ENCODE measurements at places on chromosomes 5 and 9.
A peak's percentile ranks its signal among the peaks of the same experiment; 100 is the strongest.

DNA sequence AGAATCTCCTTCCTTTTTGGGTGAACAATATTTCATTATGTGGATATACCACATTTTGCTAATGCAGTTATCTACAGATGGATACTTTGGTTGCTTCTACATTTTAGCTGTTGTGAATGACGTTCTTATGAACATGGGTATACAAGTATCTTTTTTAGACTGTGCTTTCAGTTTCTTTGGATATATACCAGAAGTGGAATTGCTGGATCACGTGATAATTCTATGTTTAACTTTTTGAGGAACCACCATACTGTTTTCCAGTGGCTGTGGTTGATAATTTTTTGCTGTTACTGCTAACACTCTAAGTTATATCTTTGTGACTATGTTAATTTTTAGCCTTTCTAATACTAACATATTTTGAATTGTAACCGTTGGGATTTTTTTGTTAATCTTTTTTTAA is 12.5 kb downstream of the WDR70 start:
- DNase-seq, result no peak

GRCh38 chr9:80811656-80812055 is 877.7 kb downstream of the TLE1 start:
- DNase-seq, result no peak

DNA sequence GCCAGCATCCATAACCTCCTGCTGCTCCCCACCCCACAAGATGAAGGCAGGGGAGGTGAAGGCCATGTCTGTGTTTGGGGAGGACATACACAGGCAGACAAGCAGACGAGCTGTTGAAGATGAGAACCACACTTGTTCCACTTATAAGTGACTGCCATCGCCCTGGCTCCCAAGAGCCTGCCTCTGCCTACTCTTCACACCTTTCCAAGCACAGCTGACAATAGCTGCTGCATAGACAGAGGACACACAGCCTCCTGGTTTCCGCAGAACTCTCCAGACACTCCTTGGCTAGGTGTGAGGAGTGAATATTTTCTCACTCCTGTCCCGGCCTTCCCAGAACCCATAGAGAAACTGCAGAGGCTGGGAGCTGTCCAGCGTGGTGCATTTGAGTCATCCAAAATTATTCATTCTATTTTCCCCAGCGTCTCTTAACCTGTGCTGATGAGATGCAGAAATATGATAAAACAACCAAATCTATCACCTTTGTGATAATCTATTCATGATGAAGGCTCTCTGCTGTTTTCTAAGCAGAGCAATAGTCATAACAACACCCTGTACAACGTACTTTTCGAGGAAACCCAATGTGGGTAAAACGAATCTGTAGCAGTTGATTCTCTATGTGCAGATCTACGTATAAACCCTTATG is 24.7 kb downstream of the KLF9 start:
- DNase-seq, result no peak

GRCh38 chr9:18923167-18923566 is 109.8 kb downstream of the SAXO1 start:
- DNase-seq, result no peak

- no peak for DNase-seq
Measured at GRCh38 chr9:95606489-95607350, 89.9 kb upstream of the PTCH1 start.

DNA sequence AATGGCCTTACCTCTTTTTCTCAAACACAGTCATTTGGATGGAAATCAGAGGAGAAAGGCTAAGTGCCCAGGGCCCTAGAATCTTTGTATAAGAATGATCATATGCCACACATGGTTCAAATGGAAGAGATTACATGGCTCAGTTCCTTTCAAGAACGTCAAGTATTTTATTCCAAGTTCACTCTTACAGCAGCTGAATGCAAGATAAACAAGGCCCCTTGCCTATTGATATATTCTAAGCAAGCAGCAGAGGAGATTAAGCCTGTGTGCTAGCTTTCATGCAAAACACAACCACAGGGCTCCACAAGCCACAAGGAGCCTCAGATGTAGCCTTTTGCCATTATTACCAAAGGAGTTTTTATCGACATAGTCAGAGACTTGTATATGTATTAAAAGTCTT is 55.3 kb upstream of the SLCO6A1 start:
- DNase-seq, result no peak

DNA sequence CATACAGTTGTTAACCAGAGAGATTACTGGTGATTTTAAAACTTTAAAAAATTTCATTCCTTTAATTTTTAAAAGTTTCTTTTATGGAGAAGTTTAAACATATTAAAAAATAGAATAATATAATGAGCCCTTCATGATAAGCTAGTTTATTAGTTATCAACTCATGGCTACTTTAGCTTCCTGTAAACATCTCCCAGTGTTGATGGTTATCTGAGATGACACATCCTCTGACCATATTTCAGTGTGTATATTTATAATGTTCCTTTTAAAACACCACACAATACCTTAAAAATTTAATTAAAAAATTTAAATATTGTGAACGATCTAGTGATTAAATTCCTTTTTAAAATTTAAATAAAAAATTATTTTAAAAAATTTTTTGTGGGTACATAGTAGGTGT is 74.1 kb downstream of the IPO11 start:
- DNase-seq, result no peak

GRCh38 chr5:170254056-170254455 is 21.3 kb downstream of the C5orf58 start:
- DNase-seq, result no peak

DNA sequence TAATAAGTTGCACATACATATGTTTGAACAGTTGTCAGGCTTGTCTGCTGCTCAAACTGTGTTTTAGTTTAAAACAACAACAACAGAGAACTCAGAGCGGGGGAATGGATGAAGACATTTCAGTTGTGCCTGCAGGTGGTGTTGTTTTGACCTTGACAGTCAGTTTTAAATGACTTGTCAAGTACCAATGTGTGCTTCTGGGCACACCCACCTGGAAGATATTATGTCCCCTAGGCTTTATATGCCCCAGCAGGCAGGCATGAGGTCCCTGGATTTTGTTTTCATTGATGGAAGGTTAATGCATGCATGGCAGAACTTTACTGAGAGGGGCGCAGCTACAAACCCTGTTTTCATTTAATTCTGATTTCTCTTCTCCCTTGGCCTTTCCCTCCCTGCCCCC is 84.6 kb downstream of the AOPEP start:
- DNase-seq, result no peak

GRCh38 chr5:152405145-152405544 is at the start of gene NMUR2:
TSS of gene NMUR2 (minus strand) at chr5:152405279. CDS start at chr5:152405113, 166 bp downstream.
- peak; percentile 45 for DNase-seq

GRCh38 chr5:45383985-45384384 is 312.2 kb downstream of the HCN1 start:
- no peak for DNase-seq

DNA sequence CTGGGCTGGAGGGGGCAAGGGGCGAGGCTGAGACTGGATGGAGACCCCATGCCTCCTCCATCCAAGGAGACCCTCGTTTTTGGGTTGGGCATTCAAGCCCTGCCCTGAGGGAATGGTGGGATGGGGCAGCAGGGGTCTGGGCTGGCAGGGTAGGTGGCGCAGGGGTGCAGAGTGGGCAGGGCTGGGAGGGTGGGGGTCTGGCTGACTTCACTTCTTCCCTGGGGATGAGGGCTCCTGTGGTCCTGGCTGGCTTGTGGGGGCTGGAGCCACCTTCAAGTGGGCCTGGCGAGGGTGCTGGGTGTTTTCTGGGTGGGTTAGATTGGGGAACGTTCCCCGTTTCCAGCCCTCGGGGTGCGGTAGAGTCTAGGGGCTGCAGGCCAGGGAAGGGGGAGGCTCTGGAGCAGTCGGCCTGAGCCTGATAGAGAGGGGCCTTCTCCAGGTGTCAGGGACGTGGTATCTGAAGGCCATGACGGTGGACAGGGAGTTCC is 412 bp downstream of the LCN1 start:
- no peak for DNase-seq

DNA sequence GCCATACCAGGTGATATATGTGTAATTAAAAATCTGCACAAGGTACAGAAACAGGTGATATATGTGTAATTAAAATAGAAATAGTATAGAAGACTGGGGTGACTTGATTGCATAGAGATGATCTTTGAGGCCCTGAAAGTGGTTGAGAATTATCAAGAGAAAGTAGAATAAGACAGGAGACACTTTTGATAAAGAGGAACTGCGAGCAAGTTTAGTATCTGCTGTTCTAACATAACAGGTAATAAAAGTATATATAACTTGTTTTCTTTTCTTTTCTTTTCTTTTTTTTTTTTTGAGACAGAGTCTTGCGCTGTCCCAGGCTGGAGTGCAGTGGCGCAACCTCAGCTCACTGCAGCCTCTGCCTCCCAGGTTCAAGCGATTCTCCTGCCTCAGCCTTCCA is 5.4 kb downstream of the SNX2 start:
- no peak for DNase-seq

DNA sequence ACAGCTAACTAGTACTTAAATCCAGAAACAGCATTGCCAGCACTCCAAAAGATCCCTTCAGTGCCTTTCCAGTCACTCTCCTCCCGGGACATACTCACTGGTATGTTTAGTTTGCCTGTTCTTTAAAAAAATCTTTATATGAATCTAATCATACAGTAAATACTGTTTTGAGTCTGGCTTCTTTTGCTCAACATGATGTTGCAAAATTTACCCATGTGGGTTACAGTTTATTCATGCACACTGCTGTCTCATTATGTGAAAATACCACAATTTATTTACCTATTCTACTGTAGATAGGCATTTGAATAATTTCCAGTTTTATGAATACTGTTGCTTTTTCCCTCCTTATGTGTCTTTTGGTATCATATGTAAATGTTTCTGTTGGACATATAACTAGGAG is 13.5 kb downstream of the NDFIP1 start:
- no peak for DNase-seq

GRCh38 chr5:96651047-96651446 is 11.1 kb upstream of the CAST start:
- DNase-seq, result no peak

All from NCI-H524 (cell line).